Mesenteric fat pad (tissue), 1 donor: ENCODE measurements at places on chromosomes 6 and 20. TPM values are rescaled to one million over a fixed set of nuclear protein-coding genes. Genes with fewer than 3 reads are reported as not detected.

CCDC28A gene
- total RNA-seq = 9.1 TPM

ASIP gene
- not detected for total RNA-seq

PRPH2 gene
- total RNA-seq = 1.4 TPM

PPARD gene
- total RNA-seq = 17.5 TPM

PRR18 gene
- 1.0 TPM for total RNA-seq

SALL4 gene
- 0.16 TPM for total RNA-seq

DNA sequence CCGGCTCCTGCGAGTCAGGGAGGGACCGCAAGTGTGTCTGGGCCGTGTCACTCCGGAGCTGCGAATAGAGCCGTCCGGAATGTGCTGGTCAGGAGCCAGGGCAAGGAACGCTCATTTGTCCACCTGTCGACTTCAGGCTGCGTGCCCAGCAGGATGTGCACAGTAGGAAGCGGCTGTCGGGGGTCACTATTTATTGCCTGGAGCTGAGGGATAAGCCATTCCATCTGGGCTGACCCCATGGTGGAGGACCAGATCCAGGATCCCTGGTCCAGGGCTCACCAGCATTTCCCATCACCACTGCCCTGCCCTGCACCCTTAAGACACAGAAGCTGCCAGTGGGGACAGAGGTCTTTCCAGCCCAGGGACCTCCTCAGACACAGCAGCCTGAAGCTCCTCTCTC, 14.7 kb downstream of the NTSR1 start:
- DNase-seq = no peak

DNA sequence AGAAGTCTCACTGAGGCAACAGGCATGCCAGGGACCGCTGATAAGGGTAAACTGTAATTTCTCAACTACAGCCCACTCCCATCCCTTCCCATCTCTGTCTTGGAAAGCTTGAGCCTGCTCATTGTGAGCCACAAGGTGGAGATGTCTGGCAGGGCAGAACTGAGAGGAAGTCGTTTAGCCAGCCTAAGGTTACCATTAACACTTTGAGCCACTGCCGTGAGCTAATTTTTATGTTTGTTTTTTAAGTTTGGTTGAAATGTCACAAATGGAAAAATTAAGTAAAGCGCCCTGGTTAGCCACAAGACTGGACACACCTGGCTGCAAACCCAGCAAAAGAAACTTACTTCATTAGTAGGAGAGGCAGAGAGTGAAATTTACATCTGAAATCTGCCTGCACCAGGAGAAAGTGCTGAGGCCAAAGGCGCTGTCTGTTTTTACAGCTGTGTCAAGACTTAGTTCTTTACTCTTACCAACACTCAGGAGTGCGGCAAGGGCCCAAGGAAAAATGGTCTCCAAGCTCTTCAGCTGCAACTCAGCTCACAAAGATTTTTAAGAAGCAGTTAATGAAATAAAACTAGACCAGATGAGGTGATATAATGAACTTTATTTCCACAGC, 50.0 kb upstream of the FAM83C start:
- no peak for DNase-seq

DNA sequence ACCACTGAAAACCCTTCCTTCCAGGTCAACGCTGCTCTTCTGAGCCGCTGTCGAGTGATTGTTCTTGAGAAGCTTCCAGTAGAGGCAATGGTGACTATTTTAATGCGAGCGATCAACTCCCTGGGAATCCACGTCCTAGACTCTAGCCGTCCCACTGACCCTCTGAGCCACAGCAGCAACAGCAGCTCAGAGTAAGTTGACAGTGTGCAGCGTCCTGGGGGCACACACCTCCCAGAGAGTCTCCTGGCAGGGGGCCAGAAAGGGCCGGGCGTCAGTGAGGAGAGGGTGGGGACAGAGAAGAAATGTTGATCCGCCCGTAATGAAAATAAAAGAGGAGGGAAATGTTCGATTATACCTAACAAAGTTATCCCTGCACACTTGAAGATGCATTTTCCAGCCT, 5.0 kb downstream of the WRNIP1 start:
- DNase-seq = no peak

DNA sequence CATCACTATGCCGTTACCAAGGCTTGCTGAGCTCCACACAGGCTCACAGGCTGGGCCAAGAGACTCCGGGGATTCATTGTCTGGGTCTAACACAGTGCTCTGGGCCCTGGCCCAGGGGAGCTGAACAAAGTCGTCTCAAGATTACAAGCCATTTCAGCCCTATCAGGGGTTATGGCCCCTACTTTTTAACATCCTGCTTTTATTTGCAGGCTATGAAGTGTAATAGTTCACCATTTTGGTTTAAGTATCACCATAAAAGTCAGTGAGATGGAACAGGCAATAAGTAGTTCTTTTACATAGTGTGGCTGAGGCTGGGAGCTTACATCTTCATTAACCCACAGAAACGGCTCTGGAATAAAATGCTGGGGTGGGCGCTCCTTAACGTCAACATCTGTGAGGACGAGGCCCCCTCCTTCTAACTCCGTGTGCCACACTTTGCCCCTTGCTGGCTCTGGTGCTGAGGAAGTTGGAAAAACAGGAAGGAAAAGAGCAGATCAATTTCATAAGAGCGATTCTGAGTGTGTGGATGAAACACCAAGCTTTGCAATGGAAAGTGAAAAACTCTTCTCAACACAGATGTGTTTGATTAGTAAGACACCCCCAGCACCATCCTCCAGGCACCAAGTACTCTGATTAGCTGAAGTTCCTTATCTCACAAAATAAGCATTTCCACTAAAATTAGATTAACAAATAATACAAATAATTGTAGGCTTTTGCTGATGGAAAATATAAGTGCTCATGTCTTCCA, 447.3 kb downstream of the MAFB start:
- DNase-seq = no peak

GRCh38 chr20:36908603-36909002, 32.7 kb downstream of the TLDC2 start:
- DNase-seq = no peak

GRCh38 chr6:134937426-134937825, 12.5 kb downstream of the ALDH8A1 start:
- no peak for DNase-seq

- DNase-seq = no peak
Observed at GRCh38 chr6:161393839-161394364, 120.0 kb upstream of the AGPAT4 start.

DNA sequence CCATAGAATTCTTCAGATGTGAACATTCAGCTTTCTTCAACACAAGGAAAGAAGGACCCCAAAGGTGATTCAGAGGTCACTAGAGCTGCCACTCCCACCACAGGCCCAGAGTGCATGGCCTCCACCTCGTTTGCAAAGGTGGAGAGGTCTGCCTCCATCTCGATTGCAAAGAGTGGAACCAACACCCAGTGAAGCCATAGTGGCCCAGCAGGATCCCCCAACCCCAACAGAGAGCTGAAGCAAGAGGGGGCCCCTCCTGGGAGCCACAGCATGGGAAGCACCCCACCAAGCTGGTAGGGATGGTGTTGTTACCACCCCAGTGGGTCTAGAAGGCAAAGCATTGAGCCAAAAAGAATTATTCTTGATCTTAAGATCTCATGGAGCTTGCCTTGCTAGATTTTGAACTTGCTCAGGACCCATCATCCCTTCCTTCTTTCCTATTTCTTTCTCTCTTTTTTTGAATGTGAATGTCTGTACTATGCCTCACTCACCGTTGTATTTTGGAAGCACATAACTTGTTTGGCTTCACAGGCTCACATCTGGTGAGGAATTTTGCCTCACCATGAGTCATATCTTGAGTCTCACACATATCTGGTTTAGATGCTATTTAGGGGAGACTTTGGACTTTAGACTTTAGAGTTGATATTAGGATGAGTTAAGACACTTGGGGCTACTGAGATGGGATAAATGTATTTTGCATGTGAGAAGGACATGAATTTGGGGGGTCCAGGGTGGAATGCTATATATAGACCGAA, 119.2 kb downstream of the ANKRD60 start:
- no peak for DNase-seq

GRCh38 chr6:114315831-114316595, 26.8 kb downstream of the HS3ST5 start:
- no peak for DNase-seq
